Dermis blood vessel endothelial cell (primary cell): ENCODE measurements at places on chromosomes 3 and 15.

- DNase-seq, result no peak
Measured at GRCh38 chr3:35602395-35602936, 36.9 kb upstream of the ARPP21 start.

DNA sequence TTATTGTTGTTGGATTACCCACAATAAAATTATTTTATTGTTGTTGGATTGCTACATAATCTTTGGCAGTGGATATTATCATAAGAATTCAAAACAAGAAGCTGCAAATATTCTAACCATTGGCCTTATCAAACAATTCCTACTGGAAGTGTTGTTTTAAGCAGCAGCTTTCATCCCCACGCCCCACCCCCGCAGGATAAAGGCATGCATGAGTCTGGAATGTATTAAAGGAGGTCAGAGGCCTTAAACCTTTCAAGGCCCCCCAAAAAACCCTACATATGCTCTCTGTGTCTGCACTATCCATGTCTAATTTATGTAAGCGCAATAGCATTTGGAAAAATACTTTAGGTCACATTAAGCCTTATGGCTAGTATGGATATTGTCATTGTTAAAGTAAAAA lies 23.1 kb downstream of the P3H2 start:
- DNase-seq, result peak; percentile 11

DNA sequence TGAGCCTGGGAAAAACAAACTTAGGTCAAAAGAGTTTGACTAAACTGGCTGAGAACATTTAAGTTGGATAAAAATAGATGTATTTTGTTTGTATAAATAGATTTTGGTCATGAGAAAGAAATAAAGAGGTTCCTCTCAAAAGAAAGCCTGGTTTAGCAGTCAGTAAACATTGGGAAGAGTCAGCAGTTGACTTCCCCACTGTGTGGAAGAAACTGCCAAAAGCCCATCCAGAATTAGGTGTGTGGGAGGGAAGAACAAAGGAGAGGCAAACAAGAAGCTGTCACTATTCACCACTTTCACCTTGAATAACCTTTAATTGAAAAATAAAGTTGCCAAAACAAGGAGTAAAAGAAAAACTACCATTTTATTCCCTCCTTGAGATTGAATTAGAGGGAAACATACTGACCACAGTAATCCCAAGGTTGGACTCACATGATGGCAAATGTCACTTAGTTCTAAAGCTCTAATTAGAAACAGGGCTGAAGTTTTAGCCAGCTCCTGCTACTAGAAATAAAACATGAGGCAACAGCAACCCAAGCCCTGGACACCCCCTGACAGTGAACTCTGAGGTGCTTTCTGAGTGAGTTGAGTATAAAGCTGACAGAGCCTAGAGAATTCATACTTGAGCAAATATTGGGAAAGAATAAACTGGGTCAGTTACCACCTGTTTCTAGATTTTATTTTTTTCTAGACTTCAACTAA lies 139.3 kb downstream of the SERPINI1 start:
- no peak for DNase-seq

- no peak for DNase-seq
Measured at GRCh38 chr3:52394751-52395502, 50.0 kb downstream of the SEMA3G start.

GRCh38 chr3:27278383-27279055 lies 90.7 kb downstream of the NEK10 start:
- DNase-seq, result no peak

DNA sequence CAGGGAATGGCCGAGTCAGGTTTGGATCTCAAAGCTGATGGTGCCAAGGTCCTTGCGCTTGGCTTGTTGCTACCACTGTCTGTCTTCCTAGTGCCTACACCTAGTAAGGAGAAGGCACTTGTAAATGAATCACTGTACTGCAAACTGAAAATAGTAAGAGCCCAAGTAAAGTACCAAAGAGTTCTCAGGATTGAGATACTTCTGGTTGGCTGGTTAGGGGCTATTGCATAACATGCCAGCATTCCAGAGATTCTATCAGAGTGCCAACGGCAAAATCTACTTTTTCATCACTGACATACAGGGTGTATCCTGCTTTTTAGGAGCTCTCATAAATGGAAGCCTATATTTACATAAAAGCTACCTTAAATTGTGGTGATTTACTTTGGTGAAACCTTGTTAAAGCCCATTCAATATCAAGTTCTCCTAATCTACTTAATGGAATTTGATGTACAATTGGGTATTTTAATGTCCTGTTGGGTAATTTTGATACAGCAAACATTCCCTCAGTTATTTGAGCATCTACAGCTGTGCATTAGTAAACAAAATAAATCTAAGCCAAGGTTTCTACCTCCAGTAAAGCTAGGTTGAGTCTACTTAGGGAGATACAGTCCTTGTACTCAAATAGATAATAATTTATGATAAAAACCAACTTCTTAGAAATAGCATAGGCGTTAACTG lies 30.7 kb upstream of the CHD2 start:
- no peak for DNase-seq

DNA sequence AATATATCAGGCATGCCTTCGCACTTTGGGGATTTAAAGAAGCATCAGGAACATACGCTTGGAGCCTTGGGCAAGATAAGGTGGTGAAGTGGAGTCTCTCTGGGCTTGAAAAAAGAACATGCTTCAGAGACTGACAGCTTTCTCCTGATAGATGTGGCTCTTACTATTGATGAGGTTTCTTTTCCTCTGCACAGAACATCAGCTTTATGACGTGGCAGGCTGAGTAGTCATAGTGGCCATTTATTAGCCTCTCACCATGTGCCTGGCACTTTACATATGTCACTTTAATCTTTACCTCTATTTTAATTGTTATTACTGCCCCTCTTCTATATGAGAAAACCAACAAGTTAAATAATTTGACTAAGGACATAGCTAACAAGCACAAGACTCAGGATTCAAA lies 19.0 kb upstream of the LRRC58 start:
- DNase-seq, result no peak

- DNase-seq, result peak; percentile 59
Measured at GRCh38 chr3:168998792-168999191, 664.7 kb downstream of the MECOM start.

- no peak for DNase-seq
Measured at GRCh38 chr15:43410572-43411214, 39.8 kb downstream of the TUBGCP4 start.

- peak; percentile 96 for DNase-seq
Measured at GRCh38 chr3:47989981-47990440, 26.2 kb downstream of the MAP4 start.

GRCh38 chr3:117853923-117854668 lies 1144.5 kb downstream of the TUSC7 start:
- DNase-seq, result no peak

DNA sequence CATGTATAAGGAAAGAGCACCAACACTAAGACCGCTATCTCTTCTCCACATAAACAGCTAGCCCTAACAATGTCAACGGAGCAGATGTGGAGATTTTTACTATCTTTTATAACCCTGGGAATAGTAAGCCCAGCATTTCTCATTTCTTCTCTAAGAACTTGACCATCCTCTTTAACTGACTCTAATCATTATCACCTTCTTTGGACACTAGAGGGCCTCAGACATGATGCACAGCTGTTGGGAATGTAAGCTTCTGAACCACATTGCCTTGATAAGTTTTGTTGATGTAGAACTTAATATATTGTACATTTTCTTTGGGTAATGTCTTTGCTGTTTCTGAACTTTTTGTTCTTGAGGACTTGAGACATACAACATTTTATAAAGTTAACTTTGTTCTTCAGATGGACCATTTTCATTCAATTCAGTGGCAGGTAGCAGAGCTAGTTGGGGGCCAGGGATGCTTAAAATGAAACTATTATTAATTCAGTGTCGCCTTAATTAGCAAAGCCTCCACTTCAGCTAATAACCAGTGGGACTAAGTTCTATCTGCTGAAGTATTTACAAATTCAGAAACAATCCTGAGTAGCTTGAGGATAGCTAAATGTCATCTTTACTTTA lies 9.6 kb upstream of the TAGLN3 start:
- DNase-seq, result peak; percentile 80

DNA sequence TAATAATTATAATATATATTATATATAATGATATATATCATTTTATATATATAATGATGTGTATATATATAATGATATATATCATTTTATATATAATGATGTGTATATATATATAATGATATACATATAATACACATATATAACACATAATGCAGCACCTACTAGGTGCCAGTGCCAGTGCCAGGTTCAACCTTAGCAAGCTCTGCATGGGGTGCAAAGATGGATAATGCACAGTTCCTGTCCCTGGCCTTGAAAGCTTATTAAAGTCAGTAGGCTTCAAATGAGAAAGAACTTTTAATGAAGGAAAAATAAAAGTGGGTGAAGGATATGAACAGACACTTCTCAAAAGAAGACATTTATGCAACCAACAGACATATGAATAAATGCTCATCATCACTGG lies 192.7 kb upstream of the SLC2A2 start:
- no peak for DNase-seq

DNA sequence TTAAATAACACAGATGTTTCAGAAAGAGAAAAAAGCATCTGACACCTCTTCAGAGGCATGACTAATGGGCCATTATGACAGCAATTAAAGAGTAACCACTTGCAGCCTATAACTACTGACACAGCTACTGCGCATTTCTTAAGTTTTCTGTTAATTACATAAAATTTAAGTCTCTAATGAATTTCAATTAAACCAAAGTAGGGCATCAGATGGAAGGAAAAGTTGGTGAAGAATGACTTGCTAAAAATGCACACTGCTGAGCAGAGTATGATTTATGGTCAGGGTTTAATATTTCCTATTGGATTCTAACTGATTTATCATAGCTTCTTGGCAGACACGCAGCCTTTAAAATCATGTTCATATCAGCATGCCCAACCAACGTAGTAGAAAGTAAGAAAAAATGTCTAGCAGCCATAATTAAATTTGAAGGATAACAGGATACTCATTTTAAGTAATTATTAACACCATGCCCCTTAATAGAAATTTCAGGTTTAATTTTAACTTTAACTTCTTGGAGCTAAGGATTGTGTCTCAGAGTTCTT lies 140.0 kb downstream of the CBLB start:
- no peak for DNase-seq

GRCh38 chr15:62618432-62618831 lies 424.1 kb upstream of the TPM1 start:
- no peak for DNase-seq

- DNase-seq, result no peak
Measured at GRCh38 chr3:98728672-98729071, 34.5 kb upstream of the ST3GAL6 start.

DNA sequence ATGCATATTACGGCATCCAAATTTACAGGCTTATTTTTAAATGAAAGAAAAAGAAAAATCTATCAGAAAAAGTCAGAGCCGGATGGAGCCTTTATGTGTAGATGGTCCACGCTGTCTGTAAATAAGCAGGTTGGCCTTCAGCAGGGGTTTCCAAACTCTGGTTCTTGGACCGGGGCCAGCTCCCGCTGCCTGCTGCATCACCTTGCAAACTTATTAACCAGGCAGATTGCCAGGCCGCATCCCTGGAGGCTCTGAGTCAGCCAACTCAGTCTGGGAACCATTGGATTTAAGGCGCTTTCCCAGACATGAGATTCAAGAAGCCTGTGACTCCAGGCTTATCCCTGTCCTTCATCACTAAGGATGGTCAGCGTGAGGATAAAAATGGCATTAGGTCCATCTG lies 212.4 kb downstream of the OPA1 start:
- DNase-seq, result peak; percentile 94

- no peak for DNase-seq
Measured at GRCh38 chr3:13963137-13963886, 83.4 kb upstream of the WNT7A start.

- DNase-seq, result peak; percentile 17
Measured at GRCh38 chr15:39488961-39489360, 91.9 kb upstream of the THBS1 start.

- no peak for DNase-seq
Measured at GRCh38 chr15:99998661-99999101, 265.4 kb upstream of the LYSMD4 start.
